GM23248 (cell line): ENCODE measurements at places on chromosomes 2 and 18.
A peak's percentile ranks its signal among the peaks of the same experiment; 100 is the strongest.

- no peak for DNase-seq
These were observed 82.6 kb downstream of the FANCL start for GRCh38 chr2:58158481-58158880.

DNA sequence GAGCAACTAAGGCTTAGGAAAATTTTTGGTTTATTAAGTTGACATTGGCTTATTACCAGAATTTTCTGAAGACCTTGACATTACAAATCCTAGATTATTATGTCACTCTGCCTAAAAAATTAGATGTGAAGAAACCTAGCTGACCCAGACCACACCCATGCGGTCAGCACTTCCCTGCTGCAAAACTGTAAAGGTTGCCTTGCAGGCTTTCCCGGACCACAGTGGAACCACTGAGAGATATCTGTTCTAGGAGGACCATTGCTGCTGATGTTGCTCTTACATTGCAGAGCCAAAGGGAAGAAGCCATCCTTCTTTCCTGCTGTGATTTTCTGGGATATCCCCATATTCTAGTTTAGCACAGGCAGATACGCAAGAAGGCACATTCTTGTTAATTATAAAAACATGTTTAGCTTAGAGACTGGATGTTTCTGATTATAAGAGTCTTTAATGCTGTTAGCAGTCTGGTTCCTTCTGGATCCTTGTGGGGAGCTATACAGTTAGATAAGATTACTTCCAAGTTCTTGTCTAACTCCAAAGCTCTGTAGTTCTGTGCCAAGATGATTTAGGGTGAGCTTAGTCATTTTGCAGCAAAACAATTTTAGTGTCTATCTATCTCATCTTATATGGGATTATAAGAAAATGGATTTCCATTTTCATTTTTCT is 70.2 kb downstream of the AOX1 start:
- peak; percentile 10 for DNase-seq

DNA sequence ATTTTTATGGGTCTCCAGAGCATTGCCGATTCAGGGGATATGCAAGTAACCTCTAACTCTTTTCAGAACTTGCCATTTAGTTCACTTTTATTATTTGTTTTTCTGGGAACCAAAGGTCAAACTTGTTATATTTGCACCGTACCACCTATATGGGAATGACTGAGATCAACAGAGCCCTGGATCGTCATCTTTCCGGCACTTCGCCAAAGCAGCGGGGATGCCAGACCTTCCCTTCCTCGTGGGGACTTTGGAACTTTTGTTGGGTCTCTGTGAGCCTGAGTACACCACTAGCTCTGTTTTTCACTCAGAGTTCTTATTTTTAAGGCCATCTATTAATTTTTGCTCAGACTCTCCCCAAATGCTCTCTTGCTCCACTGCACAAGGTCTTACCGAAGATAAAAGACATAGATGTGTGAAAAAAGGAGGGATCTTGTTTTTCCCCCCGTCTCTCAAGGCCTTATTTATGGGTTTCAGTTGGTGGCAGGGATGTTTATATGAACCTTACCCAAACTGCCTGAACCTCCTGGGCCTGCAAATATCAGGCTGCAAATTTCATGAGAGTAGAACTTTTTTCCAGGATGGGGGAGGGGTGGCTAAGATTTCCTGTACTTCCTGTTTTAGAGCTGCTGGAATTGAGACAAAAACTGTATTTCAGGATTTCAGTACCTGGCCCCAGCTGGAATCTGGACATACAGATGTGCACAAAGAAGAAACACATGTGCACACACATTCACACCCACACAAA is 350.3 kb downstream of the HRH4 start:
- no peak for DNase-seq

- DNase-seq, result no peak
These were observed 241.5 kb downstream of the ACKR3 start for GRCh38 chr2:236811062-236811656.

GRCh38 chr2:195514365-195514764 is 142.7 kb upstream of the SLC39A10 start:
- peak; percentile 47 for DNase-seq
